ENCODE measurements at places on chromosomes 2 and 18.

GRCh38 chr18:24048261-24048660 is 33.7 kb downstream of the TTC39C start:
- no peak for DNase-seq

DNA sequence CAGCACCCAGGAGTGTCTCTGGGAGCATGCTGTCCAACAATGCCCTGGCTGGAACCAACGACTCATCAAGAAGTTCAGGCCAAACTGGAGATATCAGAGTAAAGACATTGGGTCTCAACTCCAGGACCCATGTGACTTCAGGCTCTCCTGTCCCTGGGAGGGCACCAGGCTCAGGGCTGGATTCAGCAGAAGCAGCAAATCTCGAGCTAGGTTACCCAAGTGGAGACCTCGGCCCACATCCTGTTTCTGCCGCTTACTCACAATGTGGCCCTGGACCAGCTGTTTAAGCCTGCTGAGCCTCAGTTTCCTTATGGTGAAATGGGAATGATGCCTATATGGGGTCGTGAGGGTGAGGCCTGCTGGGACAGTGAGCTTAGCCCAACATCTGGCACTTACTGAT is 9.3 kb upstream of the OTOF start:
- no peak for DNase-seq

GRCh38 chr18:64175432-64175831 is 26.5 kb upstream of the LINC00305 start:
- DNase-seq, result no peak

- DNase-seq, result no peak
These were observed 35.5 kb downstream of the SDC1 start for GRCh38 chr2:20189299-20189931.

- no peak for DNase-seq
These were observed 1.3 kb downstream of the TANC1 start for GRCh38 chr2:158969715-158970240.

DNA sequence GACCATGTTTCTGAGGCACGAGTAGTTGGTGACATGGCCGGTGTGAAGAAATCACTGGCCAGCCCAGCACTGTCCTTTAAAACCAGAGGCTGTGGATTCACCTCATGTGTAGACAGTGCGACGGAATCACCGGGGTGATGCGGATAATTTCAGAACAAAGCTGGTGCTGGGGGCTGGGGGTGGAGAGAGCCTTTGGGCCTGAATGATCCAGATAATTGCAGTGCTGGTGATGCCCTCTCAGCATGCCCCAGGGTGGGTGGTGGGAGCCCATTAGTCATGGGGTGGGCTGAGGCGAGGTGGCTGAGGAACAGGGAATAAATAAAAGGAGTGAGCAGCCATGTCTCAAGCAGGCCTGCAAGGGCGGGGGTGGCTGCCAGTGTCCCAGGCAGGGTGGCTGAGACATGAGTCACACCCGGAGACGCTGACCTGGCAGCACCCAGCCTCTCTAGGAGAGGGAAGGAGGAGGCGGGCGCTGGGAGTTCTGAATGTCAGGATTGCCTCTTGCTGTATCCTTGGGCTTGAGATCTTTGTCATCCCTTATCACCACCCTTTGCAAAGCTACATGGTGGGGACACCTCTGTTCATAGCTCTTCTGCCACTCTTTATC is 151.1 kb upstream of the MSH6 start:
- no peak for DNase-seq

DNA sequence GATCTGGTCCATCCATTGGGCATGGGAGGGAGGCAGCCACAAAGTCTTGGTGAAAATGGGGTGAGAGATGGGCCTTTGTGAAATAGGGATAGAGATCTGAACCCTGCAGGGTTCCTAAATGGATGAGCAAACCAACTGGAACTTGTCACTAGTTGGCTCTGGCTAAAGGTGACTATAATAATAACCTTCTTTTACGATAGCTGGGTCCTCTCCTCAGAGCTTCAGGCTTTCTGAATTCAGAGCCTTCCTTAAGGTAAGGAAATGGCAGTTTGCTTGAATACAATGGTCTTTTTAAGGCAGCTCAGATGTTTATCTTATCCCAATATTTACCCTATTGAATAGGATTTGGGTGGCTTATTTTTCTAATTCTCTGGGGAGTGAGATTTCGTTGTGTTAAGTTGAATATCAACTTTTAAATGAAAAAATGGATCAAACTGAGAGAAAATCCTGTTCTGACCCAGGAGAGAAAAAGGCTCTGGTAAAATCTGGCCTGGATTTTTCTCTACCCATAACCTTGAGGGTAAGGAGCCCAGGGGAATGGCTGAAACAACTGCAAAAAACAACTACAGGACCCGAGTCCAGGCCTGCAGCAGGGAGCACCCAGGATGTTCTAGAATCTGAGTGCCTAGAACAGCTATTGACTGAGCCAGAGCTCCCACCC is 61.1 kb upstream of the CXCR4 start:
- no peak for DNase-seq
